Hematopoietic multipotent progenitor cell treated with erythropoietin and hydrocortisone succinate and interleukin-3 and kit ligand, for 8 days (in vitro differentiated cells): ENCODE measurements at places on chromosomes 4 and X.

DNA sequence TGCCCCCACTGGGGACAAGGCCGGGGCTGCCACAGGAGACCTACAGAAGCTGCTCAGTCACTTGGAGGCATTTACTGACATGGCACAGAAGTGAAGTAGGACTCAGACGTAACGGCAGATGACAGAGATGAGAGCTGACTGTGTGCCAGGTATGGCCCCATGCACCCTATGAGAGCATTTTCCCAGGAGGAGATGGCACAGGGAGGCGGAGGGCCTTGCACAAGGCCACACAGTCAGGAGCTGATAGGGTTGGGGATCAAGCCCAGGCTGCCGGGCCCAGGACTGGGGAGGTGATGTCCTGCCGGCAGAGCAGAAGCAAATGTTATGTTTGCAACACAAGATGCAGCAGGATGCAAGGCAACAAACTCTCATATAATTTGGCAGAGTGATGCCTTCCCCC, 34.1 kb downstream of the NAT8L start:
- DNase-seq = no peak

DNA sequence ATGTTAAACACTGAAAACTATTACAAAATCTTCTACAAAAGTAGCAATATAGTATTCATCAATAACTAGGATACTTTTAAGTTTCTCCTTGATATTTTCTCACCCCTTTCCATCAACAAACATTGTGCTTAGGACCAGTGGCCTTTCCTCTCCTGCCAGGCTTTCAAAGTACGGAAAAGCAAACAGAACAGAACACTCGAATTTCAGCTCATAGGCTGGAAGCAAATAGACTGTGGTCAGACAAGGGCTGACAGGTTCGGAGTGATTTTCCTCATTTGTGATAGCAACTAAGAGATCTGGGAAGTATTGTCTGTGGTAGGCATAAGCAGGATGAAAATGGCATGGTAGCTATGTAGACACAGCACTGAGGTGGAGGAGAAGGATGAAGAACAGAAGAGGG, 68.6 kb upstream of the SORBS2 start:
- DNase-seq = no peak

DNA sequence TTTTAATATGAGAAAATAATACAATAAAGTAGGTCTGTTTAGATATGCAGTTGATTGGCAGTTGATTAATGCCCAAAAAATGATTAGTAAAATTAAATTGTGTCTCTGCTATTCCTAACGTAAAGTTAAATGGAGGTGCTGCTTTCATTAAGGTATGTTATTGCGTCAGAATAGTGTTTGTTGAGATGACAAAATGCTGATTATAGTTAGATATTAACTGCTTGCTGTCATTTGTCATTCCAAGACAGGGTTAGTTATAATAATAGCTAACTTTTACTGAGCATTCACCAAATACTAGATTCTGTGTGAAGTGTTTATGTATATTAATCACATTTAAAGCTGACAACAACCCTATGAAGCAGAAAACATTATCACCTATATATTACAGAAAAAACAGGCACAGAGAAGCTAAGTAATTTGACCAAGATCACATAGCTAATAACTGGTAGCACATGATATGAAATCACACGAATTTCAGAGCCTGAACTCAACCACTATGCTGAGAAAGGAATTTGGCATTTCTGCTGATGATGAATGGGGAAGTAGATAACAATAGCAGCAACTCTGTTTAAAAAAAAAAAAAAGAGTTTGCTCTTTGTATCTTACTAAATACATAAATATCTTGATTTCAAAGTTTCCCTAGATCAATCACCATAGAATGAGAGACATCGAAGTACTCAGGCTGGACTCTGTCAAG, 59.7 kb upstream of the WDR44 start:
- peak; percentile 1 for DNase-seq

- no peak for DNase-seq
Measured at GRCh38 chr4:8101213-8102075, 57.2 kb downstream of the ABLIM2 start.

- DNase-seq = peak; percentile 36
Measured at GRCh38 chr4:70688795-70689231, 481 bp downstream of the UTP3 start.

DNA sequence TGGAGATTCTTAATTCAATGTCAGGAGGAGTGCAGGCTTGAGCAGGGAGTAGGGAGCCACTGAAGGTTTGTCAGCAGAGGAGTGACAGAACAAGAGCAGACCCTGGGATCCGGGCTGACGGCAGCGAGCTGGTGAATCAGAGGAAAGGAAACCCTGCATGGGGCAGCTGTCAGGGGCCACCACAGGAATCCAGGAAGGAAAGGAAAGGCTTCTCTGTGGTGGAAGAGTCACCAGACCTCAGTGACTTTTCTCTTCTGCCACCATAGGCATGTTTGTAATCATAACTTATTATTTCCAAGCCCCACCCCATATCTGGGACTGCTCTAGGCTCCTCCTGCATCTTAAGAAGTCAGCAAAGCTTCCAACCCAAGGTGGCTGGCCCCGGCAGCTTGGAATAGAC, 150.9 kb downstream of the BCOR start:
- no peak for DNase-seq

DNA sequence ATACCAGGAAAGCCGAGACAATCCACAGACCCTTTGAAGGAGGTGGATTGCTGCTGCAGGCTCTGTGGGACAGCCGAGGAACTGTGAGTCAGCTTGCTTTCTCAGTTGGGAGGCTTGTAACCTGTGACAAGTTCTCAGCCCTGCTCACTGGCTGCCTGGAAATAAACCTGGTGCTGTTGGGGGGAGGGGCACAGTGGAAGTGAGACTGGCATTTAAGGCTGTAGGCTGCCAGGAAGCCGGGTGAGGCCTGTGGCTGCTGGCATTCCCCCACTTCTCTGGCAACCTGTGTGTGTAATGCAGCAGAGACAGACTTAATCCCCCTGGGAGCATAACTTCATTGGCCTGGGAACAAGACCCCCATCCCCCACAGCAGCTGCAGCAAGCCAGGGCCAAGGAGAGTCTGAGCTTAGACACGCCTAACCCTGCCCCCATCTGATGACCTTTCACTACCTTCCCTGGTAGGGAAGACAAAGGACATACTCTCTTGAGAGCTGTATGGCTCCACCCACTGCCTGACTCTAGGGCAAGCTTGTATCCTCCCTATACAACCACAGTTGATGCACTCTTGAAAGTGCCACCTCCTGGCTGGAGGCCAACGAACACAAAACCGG, 64.1 kb downstream of the ALPK1 start:
- DNase-seq = no peak

- DNase-seq = no peak
Measured at GRCh38 chr4:3331511-3332394, 38.9 kb downstream of the RGS12 start.

DNA sequence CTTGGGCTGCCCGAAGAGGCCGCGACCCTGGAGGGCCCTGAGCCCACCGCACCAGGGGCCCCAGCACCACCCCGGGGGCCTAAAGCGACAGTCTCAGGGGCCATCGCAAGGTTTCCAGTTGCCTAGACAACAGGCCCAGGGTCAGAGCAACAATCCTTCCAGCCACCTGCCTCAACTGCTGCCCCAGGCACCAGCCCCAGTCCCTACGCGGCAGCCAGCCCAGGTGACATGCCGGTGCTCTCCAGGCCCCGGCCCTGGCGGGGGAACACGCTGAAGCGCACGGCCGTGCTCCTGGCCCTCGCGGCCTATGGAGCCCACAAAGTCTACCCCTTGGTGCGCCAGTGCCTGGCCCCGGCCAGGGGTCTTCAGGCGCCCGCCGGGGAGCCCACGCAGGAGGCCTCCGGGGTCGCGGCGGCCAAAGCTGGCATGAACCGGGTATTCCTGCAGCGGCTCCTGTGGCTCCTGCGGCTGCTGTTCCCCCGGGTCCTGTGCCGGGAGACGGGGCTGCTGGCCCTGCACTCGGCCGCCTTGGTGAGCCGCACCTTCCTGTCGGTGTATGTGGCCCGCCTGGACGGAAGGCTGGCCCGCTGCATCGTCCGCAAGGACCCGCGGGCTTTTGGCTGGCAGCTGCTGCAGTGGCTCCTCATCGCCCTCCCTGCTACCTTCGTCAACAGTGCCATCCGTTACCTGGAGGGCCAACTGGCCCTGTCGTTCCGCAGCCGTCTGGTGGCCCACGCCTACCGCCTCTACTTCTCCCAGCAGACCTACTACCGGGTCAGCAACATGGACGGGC, 579 bp downstream of the ABCD1 start:
- no peak for DNase-seq

DNA sequence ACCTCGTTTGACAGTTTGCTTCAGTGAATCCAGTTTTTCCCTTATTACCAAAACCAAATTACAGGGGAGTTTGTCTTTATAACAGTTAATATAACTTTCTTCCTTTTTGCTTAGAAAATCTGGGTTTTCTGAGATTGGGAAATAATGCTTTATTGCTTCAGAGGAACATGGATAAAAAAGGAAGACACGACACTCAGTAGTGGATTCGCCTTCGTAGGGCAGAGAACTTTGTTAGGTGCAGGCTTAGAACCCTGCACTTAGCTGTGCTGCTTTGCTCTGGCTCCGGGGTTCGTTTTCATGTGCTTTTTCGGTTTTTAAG, 188.2 kb downstream of the SOWAHB start:
- DNase-seq = no peak

GRCh38 chr4:182894681-182895275, 22.4 kb downstream of the DCTD start:
- DNase-seq = no peak

DNA sequence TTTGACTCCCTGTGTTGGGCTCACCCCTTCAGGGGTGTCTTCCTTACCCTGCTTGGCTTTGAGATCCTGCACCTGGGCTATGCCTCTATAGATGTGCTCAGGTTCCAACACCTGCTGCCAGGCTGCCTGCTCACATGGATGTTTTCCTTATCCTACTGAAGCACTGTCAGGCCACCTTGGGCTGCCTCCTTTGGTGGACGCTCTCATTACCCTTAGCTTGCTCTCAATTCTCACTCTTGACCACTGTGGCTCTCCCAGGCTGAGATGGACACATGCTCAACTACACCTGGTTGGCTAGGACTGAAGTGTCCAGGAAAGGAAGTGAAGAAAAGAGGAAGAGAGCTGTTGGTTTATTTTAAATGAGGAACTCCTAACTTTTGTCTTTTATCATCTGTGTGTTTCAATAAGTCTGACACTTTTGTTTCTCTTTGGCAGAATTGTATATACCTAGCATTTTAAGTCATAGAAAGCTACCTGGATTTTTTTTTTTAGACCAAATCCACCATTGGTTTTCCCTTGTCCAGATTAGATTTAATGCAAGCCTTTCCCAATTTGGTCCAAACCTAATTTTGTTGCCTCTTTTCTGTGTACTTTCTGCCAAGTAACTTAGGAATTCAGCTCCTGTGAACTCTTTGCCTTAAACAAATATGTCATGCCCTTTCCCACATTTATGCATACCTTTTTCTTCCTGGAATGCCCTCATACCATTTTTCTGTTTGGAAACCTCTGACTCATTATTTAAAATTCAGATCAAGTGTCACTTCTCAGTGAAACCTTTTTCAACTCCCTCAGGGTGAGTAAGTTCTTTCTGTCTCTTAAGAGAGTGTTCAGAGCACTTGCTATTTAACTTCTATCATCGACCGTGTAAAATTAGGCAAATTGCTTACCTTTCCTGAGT, 175.8 kb downstream of the GC start:
- no peak for DNase-seq

DNA sequence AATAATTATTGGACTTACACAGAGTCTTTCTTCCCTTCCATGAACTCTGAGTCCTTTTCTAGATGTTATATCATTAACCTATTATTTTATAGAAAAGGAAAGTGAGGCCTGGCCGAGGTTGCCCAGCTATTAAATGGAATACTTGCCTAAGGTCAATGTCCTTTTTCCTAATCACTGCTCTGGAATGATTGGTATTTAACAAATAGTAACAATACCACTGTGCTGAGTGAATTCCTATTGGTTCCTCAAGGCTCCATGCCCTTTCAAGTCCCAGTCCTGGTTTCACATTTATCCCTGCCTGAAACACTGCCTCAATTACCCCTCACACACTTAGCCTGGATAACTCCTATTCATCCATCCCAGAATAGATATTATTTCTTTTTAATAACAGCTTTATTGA, 6.2 kb downstream of the TCEAL9 start:
- DNase-seq = no peak

DNA sequence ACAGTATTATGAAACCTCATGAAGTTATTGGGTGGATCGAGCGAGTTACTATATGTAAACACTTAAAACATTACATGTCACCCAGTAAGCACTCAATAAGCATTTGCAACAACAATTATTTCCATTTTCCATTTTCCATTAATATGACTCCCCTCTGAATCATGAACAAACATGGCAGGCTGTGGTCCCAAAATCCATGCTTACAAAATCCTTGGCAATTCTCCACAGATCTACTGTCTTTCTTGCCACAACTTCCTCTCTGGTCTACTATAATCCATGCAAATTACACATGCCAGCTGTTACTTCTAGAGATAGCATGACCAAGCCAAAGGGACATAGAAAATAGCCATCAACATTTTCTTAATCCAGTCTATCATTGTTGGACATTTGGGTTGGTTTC, 22.0 kb downstream of the ASB11 start:
- no peak for DNase-seq

GRCh38 chrX:96387801-96388200, 296.8 kb upstream of the DIAPH2 start:
- no peak for DNase-seq

DNA sequence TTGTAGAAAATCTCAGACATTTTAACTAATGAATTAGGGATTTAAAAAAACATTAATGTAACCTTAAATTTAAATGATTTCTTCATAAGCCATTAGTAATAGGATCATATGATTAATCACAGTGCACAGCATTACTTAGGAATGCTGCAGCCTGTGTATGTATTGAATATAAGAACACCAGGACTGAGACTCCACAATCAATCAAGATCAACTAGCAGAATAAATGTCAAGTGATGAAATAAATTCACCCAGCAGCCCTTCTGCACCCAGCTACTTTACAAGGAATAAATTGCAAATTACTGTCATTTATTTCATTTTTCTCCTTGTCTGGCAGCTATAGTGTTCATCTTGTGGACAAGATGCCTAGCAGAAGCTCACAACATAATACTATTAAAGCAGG, 46.5 kb downstream of the NEIL3 start:
- DNase-seq = no peak

DNA sequence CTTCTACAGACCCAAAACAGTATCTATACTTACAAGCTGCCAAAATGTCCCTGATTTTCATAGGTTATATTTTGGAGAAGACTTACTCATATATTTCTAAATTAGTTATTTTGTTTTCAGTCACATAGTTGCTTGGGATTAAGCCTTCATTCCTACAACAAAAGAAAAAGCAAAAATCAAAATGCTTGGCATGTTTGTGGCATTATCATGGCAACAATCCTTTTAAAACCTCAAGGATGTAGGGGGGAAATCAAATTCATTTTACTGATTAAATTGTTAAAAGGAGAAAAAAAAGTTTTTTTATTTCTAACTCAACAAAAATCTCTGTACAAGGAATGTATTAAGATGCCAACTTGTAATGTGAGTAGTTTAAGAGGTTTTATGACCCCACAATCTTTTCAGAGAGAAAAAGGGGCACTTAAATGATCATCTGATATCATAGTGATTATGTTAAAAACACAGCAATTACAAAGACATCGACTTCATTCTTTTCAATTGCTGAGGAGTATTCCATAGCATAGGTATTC, 23.5 kb downstream of the TXK start:
- no peak for DNase-seq
